Lower leg skin (tissue), 4 donors: ENCODE measurements at places on chromosomes 5 and 9. TPM values are rescaled to one million over a fixed set of nuclear protein-coding genes. Genes with fewer than 3 reads are reported as not detected.

Gene LCNL1
- total RNA-seq = 0.36 TPM

Gene NRG2
- total RNA-seq = 6.2 TPM

Gene LPAR1
- total RNA-seq = 29.3 TPM

Gene HK3
- 0.32 TPM for total RNA-seq

Gene PLAA
- 34.6 TPM for total RNA-seq

Gene CAVIN4
- total RNA-seq = not detected

Gene DNAJC21
- total RNA-seq = 41.6 TPM

Gene PCDHGC4
- total RNA-seq = 1.2 TPM

Gene DNAH5
- not detected for total RNA-seq

Gene GPRIN1
- 1.6 TPM for total RNA-seq

DNA sequence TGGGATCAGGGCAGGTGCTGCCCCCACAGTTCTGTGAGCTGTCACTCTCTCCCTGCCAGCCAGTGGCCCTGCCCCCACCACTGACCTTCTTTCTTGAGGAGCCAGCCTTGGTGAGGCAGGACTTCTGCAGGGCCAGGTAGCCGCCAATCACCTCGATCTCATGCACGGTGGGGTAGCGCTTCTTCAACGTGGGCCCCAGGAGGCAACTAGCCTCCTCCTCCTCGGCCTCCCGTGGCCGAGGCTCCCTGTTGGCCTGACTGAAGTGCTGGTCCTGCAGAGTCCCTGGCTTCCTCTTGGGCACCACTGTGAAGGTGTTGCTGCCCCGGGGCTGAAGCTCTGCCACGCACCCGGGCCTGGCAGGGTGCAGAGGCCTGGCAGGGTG lies 1.6 kb downstream of the TPRN start:
- DNase-seq = no peak

DNA sequence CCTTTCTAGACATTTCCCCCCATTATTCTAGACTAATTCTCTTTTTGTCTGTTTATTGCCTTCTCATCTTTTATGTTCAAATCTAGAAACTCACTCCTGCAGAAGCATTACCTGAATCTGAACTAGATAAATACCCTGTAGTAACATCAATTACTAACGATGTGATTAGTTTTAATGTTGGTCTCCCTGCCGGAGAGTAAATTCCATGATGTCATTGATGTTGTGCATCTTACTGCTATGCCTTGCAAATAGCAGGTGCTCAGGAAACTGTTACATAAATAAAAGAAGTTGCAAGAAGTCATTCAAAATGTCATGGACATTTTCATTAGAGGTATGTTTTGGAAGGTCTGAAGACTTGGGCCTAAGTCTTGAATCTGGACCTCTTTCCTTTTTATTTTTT lies 23.0 kb upstream of the C9 start:
- DNase-seq = no peak

DNA sequence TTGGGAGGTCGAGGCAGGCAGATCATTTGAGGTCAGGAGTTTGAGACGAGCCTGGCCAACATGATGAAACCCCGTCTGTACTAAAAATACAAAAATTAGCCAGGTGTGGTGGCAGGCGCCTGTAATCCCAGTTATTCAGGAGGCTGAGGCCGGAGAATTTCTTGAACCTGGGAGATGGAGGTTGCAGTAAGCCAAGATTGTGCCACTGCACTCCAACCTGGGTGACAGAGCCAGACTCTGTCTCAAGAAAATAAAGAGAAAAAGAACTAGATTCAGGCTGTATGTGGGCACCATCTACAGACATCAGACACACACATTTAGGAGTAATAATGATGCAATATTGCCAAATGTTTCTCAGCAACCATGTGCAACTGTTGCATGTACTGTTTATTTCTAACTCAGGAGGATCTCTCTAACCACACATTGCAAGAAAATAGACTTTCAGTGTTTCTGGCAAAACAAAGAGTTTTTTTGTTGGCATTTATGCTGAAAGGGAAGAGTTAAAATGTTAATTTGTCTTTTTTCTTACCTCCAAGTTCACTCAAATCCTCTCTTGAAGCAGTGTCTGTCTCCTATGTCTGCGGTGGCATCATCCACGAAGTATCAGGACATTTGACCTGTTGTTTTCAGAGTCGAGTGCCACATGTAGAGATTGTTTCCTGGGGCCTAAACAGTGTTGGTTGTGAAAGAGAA lies 5.1 kb upstream of the ORM1 start:
- DNase-seq = no peak

DNA sequence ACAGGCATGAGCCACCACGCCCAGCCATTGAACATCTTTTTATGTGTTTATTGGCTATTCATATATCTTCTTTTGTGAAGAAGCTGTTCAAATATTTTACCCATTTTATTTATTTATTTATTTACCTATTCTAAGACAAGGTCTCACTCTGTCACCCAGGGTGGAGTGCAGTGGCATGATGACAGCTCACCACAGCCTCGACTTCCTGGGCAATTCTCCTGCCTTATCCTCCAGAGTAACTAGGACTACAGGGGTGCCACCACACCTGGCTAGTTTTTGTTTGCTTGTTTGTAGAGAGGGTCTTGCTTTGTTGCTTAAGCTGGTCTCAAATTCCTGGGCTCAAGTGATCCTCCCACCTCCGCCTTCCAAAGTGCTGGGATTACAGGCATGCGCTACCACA lies 33.5 kb downstream of the NAIF1 start:
- DNase-seq = no peak

- DNase-seq = no peak
Measured at GRCh38 chr9:81621785-81622259, 67.5 kb downstream of the TLE1 start.

GRCh38 chr5:122035913-122036312 lies 42.1 kb downstream of the LOX start:
- DNase-seq = no peak

DNA sequence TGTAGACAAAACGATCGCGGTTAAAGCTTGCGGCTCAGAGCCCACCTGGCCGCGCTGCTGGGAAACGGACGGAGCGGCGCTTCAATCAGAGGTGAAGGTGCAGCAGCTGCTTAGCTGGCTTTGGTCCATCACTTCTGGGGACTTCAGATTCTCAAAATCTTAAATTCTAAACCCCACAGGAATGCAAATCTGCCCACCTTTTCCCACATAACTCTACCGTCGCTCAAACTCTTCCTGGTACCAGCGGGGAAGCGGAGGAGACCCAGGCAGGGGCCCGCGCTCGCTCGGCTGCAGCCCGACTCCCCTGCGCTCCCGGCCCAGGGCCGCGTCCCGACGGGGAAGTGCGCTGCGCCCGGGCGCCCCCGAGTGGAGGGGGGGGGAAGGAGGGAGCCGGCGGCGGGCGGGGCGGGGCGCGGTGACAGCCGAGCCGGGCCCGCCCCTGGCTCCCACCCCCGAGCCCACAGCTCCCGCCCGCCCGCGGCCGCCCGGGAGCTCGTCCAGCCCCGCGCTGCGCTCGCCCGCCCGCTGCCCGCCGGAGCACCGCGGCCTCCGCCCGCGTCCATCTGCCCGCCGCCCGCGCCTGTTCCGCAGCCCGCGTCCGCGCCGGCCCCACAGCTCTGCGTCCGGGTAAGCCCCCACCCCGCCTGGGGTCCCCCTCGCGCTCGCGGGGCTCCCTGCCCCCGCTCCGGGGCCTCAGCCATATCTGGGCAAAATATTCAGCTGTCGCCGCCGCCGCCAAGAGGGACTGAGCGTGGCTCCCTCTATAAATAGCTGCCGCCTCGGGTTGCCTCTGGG lies at the start of gene TMOD1:
TMOD1 (plus strand) TSS at position 490 of the 795 bp plus-strand sequence. CDS start 22,523 bp downstream, outside the sequence.
- DNase-seq = no peak

GRCh38 chr5:127053049-127053448 lies 20.3 kb downstream of the C5orf63 start:
- DNase-seq = no peak

- DNase-seq = no peak
Measured at GRCh38 chr5:177175336-177175735, 41.8 kb downstream of the NSD1 start.

GRCh38 chr5:177366528-177367322 lies 9.0 kb downstream of the RGS14 start:
- peak; percentile 97 for DNase-seq

DNA sequence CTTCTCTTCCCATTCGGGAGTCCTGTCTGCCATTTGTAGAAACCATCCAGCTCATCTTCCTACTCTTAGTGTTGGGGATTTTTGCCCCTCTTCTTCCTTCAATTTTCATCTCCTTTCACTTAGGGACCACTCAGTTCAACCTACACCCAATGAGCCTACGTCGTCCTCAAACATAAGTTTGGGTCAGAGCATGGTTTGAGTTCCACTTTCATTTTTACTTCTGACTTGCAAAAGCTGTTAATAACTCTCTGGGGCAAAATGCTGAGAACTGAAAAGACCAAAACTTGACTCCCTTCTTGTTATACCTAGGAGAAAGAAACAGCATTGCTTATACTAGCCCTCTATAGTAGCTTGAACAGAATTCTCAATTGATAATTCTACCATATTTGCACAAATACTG lies 381.5 kb upstream of the MPDZ start:
- DNase-seq = no peak

- DNase-seq = no peak
Measured at GRCh38 chr9:114785866-114786650, 19.8 kb downstream of the TNFSF15 start.

DNA sequence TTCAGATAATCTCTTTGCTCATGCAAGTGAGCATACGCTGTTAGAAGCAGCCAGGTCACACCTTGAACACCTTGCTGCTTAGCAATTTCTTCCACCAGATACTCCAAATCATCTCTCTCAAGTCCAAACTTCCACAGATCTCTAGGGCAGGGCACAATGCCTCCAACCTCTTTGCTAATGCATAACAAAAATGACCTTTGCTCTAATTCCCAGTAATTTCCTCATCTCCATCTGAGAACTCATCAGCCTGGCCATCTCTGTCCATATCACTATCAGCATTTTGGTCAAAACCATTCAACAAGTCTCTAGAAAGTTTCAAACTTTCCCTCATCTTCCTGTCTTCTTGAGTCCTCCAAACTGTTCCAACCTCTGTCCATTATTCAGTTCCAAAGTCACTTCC lies 139.3 kb upstream of the NR4A3 start:
- DNase-seq = no peak

GRCh38 chr5:67746103-67746502 lies 469.5 kb upstream of the PIK3R1 start:
- DNase-seq = no peak

DNA sequence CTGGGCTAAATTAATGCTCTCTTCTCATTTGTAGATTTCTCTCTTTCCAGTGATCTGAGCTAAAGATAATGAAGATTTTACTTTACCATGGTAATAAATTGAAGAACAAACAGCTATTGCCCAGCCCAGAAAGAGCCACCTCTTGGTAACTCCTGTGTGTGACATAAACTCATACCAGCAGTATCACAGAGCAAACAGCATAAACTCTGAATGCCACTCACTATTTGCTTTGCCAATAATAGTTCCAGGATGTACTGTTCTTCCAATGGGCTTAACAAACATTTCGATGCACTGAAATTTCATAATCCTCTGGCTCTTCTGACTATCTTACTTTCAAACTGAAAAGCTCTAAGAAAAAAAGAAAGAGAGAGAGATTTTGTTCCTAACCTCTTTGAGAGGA lies 69.8 kb upstream of the RASEF start:
- no peak for DNase-seq

DNA sequence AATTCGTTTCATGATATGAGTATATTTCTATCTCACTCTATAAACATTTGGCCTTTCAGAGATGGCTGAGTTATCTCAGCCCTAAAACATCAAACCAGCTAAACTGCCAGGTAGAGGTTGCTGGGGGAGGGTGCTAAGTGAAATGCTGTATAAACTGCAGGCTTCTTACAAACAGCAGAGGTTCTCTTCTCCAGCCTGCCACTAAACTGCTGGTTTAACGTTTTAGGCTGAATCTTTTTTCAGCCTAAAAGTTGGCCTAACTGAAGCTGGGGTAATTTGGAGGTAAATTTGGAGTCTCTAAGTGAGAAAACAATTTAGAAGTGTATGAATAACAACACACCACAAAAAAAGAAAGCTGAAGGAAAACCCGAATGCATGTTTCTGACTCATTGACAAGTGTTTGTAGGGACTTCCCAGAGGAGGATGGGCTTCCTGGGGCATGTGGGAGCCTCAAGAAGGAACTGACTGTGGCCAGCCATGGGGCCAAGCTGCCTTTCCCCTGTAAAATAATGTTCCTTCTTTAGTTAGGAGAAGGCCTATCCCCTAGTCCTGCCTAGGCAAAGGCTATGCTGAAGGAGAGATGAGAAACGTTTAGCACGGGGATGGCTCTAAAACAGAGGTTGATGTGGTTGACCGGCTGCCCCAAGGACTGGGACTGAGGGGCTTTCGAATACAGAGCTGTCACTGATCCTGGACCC lies 44.3 kb downstream of the SLC28A3 start:
- no peak for DNase-seq
